ENCODE measurements at places on chromosomes 5 and 9. TPM values are rescaled to one million over a fixed set of nuclear protein-coding genes. Genes with fewer than 3 reads are reported as not detected.
A peak's percentile ranks its signal among the peaks of the same experiment; 100 is the strongest.

TNC gene
- total RNA-seq = 10.7 TPM

DNA sequence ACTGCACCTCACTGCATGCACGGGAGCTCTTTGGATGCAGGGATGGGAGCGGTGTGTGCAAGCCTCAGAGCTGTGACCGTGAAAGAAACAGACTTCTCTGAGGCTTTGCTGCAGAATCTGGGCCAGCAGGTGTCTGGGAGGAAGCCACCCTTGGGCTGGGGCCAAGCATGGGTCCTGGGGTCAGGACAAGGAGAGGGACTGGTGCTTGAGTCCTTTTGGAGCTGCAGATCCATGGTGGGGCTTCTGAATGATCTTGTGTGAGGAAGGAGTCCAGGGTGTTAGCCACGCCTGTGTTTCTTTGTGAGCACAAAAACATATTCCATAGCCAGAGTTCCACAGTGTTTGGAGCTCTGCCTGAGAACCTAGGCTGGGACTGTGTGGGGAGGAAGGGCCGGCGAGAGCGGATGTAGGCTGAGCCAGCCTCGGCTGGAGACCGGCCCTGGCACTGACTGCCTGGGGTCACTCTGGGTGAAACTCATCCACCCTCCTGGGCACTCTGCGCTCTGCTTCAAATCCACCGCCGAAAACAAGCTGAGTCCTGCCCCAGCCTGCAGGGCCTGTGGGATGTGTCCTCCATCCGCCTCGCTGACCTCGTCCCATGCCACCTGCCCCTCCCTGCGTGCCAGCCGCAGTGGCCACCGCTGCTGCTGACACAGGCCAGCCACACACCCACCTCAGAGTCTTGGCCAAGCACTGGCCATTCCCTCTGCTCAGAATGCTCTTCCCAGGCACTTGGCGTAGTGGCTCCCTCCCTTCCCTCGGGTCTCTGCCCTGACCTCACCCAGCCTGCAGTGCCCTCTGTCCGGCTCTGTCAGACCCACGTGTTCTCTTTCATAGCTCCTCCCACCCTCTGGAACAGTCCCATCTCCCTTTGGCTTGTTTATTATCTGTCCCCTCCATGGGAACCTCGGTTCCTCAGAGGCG, 26.7 kb downstream of the ERGIC1 start:
- H3K27ac ChIP-seq = peak overlapping the region; percentile 98
- H3K27me3 ChIP-seq = no peaks in the 10 kb centered on the region
- peaks cover 81% of the 10 kb centered on the region for H3K4me1 ChIP-seq
- DNase-seq = peak; percentile 99
- H3K4me3 ChIP-seq = peak overlapping the region; percentile 21
- no peaks in the 10 kb centered on the region for H3K36me3 ChIP-seq

- no peaks in the 10 kb centered on the region for H3K27me3 ChIP-seq
- no peak for DNase-seq
- H3K4me3 ChIP-seq = no peak overlapping the region
Measured at GRCh38 chr5:79021753-79022152, 36.6 kb upstream of the ARSB start.

GRCh38 chr5:59471463-59471862, 422.1 kb downstream of the PDE4D start:
- no peak overlapping the region for H3K4me3 ChIP-seq
- H3K27ac ChIP-seq = no peak overlapping the region
- no peak for DNase-seq
- no peaks in the 10 kb centered on the region for H3K36me3 ChIP-seq
